NB4 (cell line): ENCODE measurements at places on chromosomes 6 and 20.

- no peak for DNase-seq
Observed at GRCh38 chr6:29354980-29355379, 13.7 kb downstream of the OR5V1 start.

DNA sequence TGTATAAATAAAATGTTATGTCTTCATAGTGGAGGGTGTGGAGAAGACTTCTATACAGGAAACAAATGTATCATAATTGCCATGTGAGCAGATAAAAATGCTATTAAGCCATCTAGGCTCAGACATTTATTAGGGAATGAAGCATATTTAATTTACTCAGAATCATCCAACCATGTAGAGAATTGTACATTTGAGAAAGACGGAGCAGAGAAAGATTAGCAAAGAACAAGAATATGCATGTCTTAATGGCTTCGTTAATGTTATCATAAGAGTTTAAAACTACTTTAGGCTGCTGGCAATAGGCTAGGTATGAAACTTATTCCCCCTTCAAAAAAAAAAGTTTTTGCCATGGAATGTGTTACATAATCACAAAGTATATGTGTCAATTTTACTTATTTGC lies 6.1 kb downstream of the ANKRD6 start:
- DNase-seq: no peak

GRCh38 chr6:130681028-130681427 lies 146.2 kb upstream of the SMLR1 start:
- DNase-seq: no peak

DNA sequence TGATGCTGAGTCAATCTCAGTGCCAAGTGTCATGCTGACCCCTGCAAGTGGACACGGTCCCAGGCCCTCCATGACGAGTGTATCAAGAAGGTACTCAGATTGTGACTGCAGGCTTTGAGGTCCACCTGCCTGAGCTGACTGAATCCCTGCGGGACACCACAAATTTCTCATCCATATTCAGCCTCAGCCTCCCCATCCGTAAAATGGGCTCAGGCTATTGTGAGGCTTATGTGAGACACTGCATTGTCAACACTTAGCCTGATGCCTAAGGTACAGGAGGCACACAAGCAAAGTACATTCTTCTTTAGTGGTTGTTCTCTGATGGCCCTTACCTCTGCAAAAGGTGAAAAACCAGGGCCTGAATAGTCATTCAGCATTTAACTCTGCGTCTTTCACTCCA lies 70.4 kb upstream of the NFATC2 start:
- no peak for DNase-seq

DNA sequence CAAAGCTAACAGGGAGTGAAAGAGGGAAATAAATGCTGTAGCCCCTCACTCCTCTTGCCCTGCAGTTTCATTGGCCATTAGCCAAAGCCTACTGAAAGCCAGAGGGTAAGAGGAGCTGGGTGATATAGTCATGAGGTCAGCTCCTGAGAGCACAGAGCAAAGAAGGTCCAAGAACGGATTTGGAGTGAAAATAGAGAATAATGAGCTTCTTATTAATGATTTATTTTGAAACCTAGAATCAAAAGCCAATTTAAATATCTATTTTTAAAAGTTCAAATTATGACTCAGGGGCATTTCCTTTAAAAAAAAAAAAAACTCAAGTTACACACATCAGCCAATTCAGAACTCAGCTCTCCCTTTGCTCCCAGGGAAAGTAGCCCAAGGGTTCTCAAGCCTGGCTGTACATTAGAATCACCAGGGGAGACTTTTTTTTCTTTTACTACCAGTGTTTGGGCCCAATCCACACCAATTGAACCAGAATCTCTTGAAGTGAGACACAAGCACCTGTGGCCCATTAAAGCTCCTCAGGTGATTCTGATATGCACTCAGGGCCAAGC lies 79.1 kb downstream of the SNAP25 start:
- DNase-seq: no peak

- DNase-seq: no peak
Observed at GRCh38 chr6:39945626-39946025, 11.4 kb upstream of the MOCS1 start.

DNA sequence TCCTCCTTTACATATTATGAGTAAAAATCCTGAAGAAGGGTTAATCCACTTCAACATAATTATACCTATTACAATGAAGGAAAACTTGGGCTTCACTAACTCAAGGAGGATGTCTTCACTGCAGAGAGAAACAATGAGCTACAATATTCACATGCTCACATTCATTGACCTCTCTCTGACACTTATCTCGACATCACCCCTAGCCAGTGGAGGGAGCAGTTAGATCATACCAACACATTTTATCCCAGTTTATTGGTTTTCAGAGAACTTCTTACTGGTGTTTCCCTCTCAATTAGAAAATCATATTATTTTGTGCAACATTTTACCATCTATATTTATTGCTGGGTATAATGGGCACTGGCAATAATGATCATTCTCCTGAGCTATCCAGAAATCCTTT lies 646.5 kb downstream of the TENT5A start:
- DNase-seq: peak; percentile 20

GRCh38 chr20:63586797-63587196 lies 12.8 kb upstream of the HELZ2 start:
- DNase-seq: no peak

GRCh38 chr6:168013250-168013915 lies 15.9 kb downstream of the KIF25 start:
- no peak for DNase-seq

DNA sequence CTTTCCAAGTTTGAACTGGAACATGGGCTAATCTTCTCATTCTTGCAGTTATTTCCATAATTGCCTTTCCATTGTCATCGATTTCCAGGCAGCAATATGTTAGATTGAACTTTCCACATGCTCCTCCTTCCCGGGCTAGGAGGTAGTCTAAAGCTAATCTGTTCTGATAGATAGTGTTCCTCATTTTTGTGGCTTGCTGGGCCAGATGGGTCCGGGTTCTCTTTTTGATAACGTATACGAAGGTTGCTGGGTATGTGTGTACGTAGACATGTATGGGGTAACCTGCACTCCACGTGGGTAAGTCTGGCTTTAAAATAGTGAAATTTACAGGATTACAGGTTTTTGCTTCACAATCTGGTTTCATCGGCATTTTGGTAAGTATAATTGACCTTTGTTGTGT lies 14.0 kb upstream of the GMPR start:
- DNase-seq: peak; percentile 63

GRCh38 chr6:152225241-152225934 lies 411.8 kb downstream of the SYNE1 start:
- no peak for DNase-seq

- DNase-seq: peak; percentile 60
Observed at GRCh38 chr6:9896806-9897205, 518.1 kb downstream of the TFAP2A start.

DNA sequence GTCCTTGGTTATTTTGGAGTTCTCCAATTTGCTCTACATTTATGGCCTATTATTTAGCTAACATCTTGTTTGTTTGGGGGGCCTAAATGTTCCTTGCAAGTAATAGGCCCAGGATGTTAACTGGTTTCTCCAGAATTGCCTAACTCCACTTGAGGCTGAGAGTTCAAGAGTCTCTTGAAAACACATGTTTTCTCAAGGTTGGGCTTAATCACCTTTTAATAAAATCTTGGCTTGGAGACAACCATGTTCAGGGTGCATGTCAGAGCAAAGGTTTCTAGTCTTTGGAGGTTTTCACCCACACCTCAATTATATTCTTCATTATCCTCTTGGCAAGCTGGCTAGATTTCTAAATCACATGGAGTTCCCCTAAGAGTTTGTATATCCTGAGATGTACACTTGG lies 54.2 kb downstream of the KLHL31 start:
- DNase-seq: no peak

GRCh38 chr6:70423189-70424134 lies 10.2 kb downstream of the FAM135A start:
- DNase-seq: no peak

GRCh38 chr6:33914645-33915044 lies 110.8 kb upstream of the MLN start:
- DNase-seq: peak; percentile 82

DNA sequence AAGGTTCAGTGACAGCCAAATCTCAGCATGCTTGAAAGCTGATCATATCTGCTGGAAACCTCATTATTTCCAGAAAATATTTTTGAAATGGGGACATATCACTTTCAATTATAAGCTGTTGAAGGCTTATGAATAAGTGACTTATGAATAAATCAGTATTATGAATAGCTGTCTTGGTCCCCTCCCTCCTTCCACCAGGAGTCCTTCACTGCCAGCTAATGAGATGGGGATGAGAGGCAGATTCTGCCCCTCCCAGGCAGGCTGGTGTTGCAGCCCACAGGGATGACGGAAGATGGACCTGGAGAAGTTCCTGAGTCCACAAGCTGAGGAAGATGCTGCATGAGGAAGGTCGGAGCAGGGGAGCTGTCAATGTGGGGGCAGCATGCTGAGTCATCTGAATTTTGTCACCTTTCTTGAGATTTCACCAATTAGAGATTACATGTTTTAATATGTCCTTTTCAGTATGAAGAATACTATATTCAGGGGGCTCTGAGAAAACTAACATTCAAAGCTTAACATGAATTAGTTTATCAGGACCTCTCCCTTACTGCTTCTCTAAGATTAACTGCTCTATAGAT lies 112.2 kb downstream of the DTNBP1 start:
- DNase-seq: no peak

GRCh38 chr6:113359155-113360140 lies 497.7 kb upstream of the MARCKS start:
- DNase-seq: no peak

- DNase-seq: no peak
Observed at GRCh38 chr6:45038226-45038625, 289.9 kb upstream of the RUNX2 start.

DNA sequence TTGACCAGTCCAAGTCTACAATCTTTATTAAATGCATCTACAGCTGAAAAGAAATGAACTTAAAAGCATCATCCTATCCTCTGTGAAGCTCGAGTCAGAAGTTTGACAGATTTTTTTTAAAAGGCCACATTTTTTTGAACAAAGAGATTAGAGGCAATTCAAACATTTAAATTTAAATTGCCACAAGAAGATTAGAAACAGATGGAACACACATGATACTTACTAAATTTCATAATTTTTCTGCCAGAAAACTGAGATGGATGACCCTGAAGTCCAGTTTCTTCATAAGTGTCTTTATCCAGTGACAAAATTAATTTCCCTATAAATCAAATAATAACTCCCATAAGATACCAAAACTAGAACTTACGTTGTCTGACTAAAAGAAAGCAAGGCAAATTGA lies 4.3 kb downstream of the RPP40 start:
- no peak for DNase-seq

DNA sequence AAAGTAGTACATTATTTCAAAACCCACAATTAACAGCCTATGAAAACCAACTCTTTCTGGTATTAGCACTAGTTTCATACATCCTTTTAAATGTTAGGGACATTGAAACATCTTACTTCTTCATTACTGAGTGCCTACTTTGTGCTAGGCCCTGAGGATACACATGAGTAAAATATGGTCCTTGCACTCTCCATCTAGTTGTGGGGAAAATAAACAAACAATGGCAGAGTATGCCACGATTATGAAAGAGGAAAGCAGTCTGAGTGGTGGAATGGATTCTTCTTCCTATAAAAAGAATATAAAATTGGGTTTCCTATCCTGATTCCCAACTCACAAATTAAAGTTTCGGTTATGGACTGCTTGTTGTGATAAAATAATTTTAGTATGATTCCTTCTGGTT lies 84.9 kb downstream of the ATXN1 start:
- no peak for DNase-seq

DNA sequence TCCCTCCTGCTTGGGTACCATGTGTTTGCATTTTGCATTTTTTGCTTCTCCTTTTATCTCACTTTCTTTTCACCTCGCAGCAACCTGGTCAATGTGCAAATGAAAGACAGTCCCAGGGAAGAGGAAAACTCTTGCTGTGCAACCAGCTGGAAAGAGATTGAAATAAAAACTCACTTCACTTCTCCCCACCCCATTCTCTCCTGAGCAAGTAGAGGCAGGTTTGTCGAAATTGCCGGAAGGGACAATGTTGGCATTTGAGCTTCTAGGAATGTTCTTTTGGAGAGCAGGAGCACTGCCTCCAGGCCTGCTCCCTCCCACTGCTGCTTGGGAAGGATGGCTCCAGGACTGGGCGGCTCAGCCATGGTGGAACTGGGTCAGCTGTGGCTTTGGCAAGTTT lies 30.6 kb downstream of the KCNG1 start:
- no peak for DNase-seq

DNA sequence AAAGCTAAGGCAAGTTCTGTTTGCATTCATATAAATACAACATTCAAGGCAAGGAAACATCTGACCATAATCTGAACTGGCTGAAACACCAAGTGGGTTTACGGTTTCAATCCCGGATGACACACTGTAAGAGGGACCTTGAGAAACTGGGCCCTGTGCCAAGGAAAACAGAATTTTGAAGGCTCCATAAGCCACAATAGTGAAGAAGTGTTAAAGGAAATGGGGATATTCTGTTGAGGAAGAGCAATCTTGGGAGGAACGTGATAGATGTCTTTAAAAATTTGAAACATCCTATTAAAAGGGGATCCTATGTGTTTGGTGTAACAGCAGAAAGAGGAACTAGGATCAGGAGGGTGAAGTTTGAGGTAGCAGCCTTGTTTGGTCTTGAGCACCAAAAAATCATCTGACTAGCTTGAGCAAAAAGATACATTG lies 82.4 kb upstream of the TAB2 start:
- peak; percentile 62 for DNase-seq

DNA sequence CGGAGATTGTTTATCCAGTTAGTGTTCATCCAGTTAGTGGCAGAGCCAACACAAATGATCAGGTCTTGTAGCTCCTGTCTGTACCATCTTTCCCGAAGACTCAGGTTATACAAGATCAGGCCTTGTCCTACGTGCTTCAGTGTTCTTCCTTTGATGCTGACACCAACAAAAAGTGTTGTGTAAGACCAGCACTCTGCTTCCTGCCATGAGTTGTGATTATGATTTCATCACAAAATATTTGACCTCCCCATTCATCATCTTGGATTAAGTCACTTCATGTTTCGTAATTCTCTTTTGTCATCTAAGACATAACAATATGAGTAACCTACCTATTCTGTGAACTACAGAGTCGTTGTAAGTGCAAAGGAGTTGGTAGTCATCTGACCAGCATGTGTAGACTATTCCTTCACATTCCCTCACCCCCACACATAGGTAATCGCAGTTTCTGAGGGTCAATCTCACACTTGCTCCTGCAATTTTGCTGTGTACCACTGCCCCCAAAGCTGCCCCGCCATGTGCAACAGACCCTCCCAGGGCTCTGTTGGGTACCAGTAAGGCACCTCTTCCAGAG lies 135.6 kb upstream of the SLC22A23 start:
- peak; percentile 88 for DNase-seq

DNA sequence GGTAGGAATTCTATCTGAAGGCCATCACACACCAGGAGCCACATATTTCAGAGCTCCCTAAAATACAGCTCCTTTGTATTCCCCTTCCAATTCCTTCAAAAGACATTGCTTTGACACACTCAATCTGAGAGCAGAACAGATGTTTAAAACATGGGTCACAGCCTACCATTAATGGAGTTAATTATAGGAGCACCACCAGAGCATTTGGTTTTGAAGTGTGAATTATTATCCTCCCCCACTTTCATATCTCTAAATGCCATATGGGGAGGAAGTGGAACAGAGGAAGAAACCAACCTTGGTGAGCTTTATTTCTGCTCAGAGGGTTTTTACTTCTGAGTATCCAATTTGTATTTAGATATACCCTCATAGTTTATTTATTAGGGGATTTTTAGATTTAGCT lies 50.7 kb upstream of the TNFRSF21 start:
- no peak for DNase-seq

- DNase-seq: no peak
Observed at GRCh38 chr6:114055763-114056162, 84.8 kb upstream of the HDAC2 start.

- DNase-seq: peak; percentile 32
Observed at GRCh38 chr6:36224918-36225461, 28.4 kb downstream of the BRPF3 start.
